ENCODE measurements at places on chromosomes 4 and X.

DNA sequence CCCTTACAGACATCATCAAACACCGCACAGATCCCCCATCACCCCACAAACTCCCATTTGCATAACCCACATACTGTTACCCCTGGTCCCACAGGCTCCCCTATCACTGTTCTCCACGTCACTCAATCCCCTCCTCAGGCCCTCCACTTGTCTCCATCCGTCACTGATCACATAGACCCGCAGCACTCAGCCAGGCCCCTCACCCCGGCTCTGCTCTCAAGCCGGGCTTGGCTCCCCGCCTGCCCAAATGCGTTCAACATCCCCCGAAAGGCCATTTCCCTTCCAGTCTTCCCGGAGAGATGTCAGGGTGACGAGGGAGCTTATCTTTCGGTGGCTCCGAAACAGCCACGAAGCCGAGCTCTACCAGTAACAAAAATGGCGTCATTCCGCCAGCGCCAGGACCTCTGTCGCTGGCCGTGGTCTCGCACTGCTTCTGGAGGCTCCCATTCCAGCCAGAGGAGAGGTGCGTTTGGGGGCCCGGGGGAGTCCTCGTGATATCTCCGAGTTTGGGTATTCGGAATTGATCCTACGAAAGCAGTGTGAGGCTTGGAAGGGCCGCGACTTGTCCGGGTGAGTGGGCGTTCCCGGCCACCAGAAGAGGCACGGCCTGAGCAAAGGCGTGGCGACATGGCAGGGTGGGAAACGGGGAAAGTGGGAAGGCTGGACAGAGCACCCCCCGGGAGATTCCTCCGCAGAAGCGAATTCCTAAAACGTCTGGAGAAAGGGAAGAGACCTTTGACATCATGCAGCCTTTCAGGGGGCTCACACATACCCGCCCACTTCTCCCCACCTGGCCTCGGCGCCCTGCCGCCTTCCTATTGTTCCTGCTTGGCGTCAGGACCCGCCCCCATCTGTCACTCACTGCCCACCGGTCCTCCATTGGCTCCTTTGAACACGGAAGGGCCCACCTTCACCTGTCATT, at the start of gene ZNF630:
Gene ZNF630 (minus strand): TSS at position 577 of the 922 bp plus-strand sequence. CDS start 4,754 bp downstream, outside the sequence.
- no peak for DNase-seq

DNA sequence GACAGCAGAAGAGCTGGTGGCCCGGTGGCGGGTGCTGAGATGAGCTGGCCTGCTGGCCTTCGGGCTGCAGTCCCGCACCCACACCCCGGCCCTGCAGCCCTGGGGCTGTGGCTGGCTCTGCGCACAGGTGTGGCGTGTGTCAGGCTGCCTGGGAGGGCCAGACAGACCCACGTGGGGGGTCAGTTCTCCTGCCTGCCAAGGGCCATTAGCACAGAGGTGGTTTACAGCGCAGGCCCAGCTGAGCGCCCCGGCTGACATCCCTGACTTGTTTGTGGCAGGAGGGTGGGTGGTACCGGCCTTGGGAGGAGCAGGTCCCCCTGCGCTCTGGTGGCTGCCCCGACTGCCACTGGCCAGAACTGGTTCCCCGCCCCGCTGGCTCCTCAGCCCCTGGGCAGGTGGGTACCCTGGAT, 9.4 kb upstream of the HGFAC start:
- DNase-seq, result no peak

- no peak for DNase-seq
These were observed 344 bp downstream of the OR13H1 start for GRCh38 chrX:131544218-131544617.

- peak; percentile 69 for DNase-seq
These were observed 18.8 kb downstream of the SPACA5 start for GRCh38 chrX:48025561-48025960.

- peak; percentile 59 for DNase-seq
These were observed 10.7 kb downstream of the SEPTIN6 start for GRCh38 chrX:119682019-119682989.

DNA sequence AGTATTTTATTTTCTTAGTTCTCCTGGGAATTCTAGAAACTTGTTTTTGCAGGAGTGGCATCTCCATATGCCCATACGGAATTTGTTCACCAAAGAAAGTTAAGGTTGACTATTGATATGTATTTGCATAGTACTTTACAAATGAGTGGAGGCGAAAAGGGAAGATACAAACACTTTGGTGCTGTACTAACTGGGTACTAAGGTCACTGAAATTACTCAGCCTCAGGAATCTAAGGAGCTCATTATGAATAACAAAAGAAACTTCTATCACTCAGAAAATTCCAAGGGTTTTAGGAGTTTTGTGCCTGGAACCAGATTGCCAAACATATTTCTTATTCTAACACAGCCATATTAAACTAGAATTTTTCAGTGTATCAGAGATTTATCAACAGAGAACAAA, 27.4 kb upstream of the TMPRSS11B start:
- DNase-seq, result no peak

DNA sequence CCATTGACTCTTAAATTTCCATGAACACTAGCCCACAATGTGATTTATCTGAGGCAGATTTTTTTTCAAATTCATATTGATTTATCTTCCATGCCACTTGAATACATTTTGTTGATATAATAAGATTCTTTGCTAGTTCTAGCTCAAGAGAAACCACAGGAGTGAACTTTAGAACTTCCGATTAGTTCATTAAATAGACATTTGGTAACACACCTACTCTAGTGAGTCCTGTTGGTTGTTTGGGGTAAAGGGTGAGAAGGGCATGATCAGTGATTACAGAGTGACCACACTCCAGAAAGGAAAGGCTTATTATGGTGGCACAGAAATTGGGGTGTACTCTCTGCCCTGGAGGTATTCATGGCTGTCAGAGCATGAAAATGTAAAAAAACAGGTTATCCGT, 120.4 kb downstream of the CDKL5 start:
- DNase-seq, result no peak

GRCh38 chr4:1152290-1152689, 20.1 kb downstream of the SPON2 start:
- no peak for DNase-seq

DNA sequence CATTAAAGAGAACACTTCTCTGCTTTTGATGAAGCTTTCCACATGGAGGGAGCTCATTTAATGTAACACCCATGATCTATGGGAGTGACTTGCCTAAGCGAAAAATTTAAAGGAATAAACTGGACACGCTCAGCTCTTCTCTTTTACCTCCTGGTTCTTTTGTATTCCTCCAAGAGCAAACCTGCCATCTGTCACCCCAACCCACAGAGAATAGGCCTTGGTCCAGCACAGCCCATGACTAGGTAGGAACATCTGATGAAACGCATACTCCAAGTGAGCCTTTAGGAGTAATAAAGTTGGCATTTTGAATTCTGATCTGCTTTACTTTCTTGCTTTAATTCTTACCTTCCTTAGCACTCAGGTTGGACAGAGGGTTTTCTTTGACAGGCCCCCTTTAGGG, 389.0 kb downstream of the HNRNPD start:
- no peak for DNase-seq

DNA sequence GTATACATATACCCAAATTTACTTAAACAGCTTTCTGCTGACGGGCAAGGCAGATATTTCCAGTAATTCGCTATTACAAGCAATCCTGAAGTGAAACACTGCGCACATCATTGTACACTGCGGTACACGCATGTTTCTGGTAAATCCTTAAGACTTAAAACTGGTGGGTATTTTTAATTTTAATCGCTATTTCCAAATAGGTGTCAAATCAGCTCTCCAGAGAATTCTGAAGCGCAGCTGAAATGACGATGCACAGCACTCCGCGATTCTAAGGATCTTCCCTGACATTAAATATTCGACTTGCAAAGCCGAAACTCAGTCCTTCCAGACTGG, 361 bp downstream of the TMEM128 start:
- DNase-seq, result no peak

GRCh38 chr4:62398318-62398717, 1198.2 kb downstream of the ADGRL3 start:
- no peak for DNase-seq

DNA sequence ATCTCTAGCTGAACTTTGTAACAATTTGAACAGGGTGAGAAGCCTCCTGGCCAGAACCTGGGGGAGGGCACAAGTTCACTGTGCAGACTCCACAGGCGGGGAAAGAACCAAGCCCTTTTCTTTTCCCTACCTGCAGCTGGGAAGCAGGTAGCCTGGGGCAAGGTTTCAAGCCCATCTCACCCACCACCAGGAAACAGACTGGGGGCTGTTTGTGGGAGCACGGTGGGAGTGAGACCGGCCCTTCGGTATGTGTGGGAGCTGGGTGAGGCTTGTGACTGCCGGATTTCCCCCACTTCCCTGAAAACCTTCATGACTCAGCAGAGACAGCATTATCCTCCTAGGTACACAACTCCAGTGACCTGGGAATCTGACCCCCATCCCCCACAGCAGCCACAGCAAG, 211.7 kb downstream of the ZNF674 start:
- no peak for DNase-seq

DNA sequence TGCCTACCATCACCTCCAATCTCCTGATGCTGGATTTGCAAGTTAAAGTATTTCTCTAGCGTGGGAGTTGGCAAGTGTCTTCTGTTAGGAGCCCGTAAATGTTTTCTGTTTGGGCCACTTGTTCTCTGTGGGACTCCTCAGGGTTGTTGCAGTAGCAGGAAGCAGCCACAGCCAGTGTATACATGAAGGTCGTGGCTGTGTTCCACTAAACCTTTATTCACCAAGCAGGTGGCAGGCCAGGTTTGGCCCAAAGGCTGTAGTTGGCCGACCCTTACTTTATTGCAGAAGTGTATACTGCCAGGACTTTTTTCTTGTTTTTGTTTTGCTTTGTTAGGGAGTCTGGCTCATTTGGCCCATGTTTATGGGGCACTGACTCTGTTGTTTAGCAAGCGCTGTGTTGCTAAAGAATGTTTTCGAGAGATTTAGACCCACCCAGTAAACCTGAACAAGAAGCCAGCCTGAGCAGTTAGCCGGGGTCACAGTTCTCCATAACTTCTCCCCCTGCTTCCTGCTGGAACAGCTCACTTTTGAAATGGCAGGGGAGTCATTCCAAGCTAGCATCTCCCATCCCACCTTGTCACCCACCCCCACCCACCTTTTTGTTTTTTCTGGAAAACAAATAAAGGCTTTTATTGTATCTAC, 58.8 kb downstream of the SHROOM2 start:
- no peak for DNase-seq

DNA sequence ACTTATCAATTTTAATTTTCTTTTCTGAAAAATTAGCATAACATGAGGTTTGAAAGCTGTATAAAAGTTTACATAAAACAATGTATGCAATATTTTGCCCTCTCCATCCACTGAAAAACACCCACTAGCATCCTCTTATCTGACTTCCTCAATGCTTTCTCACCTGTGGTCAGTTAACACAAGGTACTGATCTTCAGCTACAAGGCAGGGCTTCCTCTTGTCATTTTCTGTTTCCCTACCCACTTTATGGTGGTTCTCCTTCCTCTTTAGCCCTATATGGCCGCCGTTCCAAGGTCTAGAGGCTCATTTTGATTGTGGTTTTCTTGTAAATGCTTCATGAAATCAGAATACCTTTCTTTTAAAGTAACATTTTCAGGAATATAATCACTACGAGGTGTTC, 618.6 kb upstream of the CPEB2 start:
- DNase-seq, result no peak

DNA sequence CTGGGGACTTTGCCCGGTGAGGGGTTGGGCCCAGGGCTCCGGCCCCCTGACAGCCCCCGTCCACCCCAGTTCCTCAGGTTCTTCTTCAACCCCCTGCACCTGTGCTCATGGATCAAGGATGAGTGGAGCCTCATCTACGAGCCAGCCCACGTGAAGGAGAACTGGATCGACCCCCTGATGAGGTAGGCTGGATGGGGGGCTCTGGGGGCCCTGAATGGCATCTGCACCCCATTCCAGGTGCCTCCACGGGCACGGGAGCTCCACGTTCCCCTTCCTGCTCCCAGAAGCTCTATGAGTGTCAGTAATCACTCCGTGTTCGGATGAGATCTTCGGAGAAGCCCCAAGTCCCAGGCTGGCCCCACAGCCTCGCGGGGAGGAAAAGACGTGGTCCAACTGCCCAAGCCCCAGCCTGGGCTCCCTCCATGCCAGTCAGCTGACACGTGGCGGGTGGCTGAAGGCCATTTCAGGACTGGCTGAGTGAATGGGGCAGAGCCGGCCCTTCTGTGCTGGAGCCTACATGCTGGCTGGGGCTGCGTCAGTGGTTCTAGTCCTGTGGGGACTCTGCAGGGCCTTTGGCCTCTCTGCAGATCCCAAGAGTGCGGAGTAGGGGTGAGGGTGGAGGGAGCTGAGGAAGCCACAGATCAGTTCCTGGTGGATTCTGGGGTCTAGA, 24.4 kb downstream of the CFAP99 start:
- no peak for DNase-seq
